ENCODE measurements at places on chromosomes 16 and 17.

- no peak for DNase-seq
These were observed 5.3 kb upstream of the ATP2A1 start for GRCh38 chr16:28872952-28873351.

DNA sequence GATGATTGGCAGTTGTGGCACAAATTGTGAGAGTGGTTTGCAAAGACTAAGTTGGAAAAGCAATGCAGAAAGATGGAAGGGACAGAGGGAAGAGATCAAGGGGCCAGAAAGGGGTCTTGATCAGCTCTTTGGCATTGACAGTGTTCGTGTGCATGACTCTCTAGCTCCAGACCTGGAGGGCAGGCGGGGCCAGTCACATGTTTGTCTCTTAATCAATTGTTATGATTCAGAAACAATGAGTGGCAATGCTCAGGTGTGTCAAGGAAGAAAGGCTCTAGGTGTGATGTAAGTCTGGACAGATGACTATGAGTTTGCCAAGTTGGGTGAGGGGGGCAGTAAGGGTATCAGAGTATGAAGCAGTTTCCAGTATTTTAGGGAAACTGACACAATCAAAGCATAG, 32.1 kb downstream of the WSB1 start:
- DNase-seq, result no peak

DNA sequence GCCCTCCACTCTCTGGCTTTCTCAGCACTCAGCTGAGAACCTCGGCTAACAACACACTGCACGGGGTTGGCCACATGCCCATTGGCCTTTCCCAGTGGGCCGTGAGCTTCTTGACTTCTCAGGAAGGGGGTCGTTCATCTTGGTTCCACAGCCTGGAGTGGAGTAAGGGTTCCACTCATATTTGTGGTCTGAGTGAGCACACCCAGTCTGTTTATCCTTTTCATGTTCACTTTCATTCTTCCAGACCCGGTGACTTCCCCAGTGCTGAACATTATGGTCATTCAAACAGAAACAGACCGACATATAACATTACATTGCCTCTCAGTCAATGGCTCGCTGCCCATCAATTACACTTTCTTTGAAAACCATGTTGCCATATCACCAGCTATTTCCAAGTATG, 8.2 kb downstream of the MILR1 start:
- no peak for DNase-seq

GRCh38 chr16:81310045-81310644, 4.6 kb upstream of the GAN start:
- DNase-seq, result no peak
